Stimulated activated CD4-positive, alpha-beta T cell treated with anti-CD3 and anti-CD28 coated beads, Interleukin-4, amount 100 ng/mL, for 48 hours (primary cell): ENCODE measurements at places on chromosomes 1 and 21.

- DNase-seq: no peak
Measured at GRCh38 chr1:207427832-207428585, 26.1 kb upstream of the CR2 start.

DNA sequence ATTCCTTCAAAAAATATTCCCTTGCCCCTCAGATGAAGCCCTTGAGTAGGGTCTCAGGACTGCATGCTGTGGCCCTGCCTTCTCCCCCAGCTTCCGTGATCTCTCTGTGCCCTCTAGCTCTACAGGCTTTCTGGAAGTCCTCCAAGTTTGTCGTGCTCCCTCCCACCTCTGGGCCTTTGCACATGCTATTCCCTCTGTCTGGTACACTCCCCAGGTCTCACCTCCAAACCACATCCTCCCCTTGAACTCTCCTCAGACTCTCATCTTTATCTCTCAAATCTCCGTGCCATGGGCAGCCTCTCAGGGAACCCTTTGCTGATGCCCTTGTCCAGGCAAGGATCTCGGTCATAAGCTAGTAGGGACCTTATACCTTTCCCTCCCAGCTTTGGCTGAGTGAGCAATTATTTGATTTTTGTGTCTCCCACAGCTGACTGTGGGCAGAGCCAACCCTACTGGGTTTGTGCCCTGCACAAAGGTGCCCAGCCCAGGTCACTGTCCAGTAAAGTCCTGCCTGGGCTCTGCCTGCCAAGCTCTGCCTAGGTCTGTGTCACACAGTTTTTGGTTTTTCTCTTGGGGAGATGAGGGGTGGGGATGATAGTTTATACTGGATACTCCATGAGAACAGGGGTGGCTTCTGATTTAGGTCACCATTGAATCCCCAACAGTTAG, 188.1 kb downstream of the ZNF281 start:
- DNase-seq: no peak

DNA sequence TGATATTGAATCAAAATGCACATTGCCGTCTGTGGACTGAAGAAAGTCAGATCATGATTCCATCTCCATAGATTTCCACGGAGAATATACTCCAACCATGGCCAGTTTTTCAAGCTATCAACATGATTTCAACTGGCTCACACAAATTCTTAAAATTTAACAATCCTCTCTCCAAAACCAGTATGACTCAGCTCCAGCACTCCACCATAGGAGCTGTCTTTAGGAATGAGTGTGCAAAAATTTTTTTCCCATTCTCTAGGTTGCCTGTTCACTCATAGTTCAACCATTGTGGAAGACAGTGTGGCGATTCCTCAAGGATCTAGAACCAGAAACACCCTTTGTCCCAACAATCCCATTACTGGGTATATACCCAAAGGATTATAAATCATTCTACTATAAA, 40.8 kb downstream of the RGL1 start:
- DNase-seq: no peak

- DNase-seq: no peak
Measured at GRCh38 chr1:2520206-2520605, 6.2 kb downstream of the PANK4 start.

- DNase-seq: no peak
Measured at GRCh38 chr1:118249641-118250040, 64.6 kb upstream of the SPAG17 start.

GRCh38 chr21:32929633-32930038, 96.1 kb upstream of the OLIG2 start:
- no peak for DNase-seq

- DNase-seq: no peak
Measured at GRCh38 chr1:3659093-3659492, 6.8 kb downstream of the TP73 start.

DNA sequence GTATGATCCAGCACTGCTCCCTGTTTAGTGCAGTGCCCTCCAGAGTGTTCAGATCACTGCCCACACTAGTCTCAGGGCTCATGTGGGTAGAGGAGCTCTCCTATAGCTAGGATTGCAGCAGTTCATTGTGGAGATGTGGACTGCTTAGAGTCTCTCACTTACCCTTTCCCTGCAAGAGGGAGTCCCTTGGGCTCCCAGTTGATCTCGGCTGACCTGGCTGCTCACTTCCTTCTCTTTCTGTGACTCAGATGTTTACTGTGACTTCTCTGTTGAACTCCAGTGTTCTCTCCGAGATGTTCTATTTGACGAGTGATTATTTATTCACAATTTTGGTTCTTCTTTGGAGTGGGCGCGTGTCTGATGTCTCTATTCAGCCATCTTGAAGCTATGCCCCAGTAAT, 141.9 kb downstream of the PTBP2 start:
- DNase-seq: no peak

- no peak for DNase-seq
Measured at GRCh38 chr1:35448344-35448801, 108.8 kb downstream of the KIAA0319L start.

- no peak for DNase-seq
Measured at GRCh38 chr1:4571263-4571662, 83.1 kb upstream of the AJAP1 start.

- no peak for DNase-seq
Measured at GRCh38 chr1:162279136-162279498, 97.5 kb downstream of the SPATA46 start.

DNA sequence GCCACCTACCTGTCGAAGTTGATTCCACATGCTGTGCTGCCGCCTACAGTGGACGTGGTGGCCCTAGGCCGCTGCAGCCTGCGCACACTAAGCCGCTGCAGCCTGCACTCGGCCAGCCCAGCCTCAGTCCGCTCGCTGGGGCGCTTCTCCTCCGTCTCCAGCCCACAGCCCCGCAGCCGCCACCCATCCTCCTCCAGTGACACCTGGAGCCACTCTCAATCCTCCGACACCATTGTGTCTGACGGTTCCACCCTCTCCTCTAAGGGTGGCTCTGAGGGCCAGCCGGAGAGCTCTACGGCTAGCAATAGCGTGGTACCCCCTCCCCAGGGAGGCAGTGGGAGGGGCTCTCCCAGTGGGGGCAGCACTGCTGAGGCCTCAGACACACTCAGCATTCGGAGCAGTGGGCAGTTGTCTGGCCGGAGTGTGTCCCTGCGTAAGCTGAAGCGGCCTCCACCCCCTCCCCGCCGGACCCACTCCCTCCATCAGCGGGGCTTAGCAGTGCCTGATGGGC, 46.9 kb downstream of the YARS1 start:
- no peak for DNase-seq

DNA sequence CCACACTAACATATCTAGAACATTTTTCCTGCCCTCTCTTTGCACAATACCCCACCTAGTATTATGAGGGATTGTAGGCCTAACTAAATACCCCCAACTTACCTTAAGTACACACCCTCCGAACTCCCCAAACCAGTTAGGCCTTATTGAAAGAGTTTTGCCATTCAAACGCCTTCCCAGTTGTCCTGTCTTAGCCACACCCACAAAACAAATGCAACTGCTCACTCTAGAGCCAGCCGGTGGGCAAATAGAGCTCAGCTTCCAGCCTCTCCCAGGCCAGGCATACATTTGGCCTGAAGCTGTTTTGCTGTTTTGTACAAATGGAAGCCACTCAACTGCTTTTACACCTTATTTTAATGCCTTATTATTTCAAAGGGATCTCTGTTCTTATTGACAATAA, 224.2 kb upstream of the RUNX1 start:
- DNase-seq: no peak

DNA sequence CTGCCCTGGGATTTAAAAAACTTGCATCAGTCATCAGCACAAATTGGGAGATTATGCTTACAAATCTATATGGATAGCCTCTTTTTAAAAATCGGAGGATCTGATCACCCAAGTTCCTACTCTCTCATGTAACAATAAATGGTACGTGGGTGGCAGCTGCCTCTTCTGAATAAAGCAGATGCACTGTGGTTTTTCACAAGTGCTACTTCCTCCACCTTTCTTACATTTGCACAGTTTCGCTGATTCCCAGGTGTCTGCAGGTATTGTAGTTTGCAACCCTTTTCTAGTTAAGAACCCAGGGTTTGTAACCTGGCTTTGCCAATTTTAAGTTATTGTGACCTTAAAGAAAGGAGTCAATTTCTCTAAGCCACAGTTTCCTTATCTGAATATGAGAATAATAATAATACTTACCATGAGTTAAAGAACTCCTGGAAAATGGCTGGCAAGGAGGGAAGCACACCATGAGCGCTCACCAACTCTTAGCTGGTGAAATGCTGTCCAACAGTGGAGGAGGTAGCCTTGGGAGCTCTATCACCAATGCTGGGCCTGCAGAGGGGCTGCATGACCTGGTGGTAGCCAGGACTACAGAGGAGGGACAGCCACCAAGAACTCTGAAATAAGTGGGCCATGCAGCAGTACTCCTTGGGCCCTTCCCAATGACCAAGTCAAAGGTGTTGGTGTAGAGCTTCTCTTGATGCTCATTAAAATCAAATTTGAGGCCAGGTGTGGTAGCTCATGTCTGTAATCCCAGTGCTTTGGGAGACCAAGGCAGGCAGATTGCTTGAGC, 30.2 kb upstream of the KCNA2 start:
- DNase-seq: no peak

GRCh38 chr1:81967951-81968350, 167.2 kb downstream of the ADGRL2 start:
- no peak for DNase-seq

DNA sequence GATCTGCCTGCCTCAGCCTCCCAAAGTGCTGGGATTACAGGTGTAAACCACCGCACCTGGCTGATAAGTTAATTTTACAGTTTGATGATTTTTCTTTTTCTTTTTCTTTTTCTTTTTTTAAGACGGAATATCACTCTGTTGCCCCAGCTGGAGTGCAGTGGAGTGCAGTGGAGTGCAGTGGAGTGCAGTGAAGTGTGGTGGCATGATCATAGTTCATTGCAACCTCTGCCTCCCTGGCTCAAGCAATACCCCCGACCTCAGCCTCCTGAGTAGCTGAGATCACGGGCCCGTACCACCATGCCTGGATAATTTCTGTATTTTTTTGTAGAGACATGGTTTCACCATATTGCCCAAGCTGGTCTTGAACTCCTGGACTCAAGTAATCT, 84.4 kb upstream of the CXADR start:
- no peak for DNase-seq
